ENCODE measurements at places on chromosomes 16 and 17. TPM values are rescaled to one million over a fixed set of nuclear protein-coding genes. Genes with fewer than 3 reads are reported as not detected.

Gene SLC16A6
- 0.33 TPM for total RNA-seq

Gene ALOX12B
- 0.86 TPM for total RNA-seq

Gene ANKRD13B
- total RNA-seq, result 21.6 TPM

Gene C16orf96
- total RNA-seq, result 2.0 TPM

Gene GPR179
- total RNA-seq, result not detected

Gene RRAD
- 0.72 TPM for total RNA-seq

Gene GRAPL
- total RNA-seq, result 0.55 TPM

Gene SPATA32
- total RNA-seq, result 0.81 TPM

Gene TEKT5
- total RNA-seq, result not detected

Gene SLC12A3
- total RNA-seq, result not detected

Gene GPR139
- not detected for total RNA-seq

Gene DNAAF8
- total RNA-seq, result 0.33 TPM

Gene PDILT
- total RNA-seq, result not detected

GRCh38 chr16:89697616-89698331 lies 3.7 kb downstream of the SPATA2L start:
- DNase-seq, result no peak

DNA sequence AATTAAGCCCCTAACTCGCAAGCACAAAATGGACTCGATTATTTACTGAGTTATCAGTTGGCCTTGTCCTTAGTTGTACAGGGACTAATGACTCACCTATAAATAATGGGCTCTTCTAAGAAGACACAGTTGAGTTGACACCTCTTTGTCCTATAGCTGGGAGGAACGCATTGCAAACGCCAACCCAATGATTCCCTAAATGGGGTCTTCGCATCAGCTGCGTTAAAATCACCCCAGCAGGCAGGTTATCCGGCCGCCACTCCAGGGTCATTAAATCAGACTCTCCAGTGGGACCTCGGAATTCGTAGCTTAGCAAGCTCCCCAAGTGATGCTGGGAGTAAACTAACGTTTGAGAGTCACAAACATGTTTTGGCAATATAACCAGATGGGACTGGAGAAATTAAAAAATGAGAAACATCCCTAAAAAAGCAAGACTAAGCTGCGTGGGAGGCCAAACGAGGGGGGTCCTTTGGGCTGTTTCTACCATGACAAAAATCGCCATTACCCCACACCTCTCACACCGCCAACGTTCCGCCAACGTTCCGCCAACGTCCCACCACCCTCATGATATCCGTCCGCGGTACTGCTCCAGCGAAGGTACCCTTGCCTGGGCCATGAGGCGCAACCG lies 932 bp upstream of the NFE2L1 start:
- DNase-seq, result no peak

DNA sequence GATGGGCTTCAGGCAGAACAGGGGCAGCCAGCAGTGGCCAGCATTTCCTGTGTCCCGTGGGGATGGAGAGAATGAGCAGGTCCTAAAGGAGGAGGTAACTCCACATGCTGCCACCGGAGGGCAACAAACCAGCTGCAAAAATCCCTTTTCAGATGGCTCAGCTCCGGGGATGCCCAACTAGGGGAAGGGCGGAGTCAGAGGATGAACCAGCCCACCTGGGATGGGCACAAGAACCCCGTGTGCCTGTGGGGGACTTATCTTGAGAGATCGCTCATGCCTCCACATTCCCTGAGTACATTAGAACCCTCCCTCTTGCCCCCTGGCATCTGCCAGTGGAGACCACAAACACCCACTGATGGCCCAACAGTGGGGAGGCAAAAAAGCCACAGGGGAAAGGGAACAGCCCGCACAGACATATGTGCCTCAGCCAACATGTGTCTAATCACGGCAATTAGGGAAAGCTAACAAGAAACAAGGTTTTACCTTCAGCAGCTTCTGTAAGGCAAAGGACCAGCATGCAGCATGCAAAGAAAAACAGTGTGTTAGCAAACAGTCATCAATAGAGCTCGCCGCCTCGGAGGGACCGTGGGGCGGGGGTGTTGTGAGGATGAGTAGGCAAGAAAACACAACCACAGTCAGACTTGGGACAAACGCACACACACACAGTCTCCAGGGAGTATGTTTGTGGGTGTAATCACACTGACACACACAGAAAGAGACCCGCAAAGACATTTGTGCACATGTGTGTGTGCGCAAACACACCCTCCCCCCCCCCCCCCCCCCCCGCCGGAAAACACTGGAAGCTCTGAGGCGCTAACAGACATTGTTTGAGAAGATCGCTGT lies 64.0 kb downstream of the MYO18A start:
- DNase-seq, result peak; percentile 90

- DNase-seq, result no peak
These were observed 156.4 kb upstream of the ANKFN1 start for GRCh38 chr17:55996826-55997225.

GRCh38 chr17:81479175-81480071 lies 33.2 kb downstream of the ACTG1 start:
- DNase-seq, result no peak

GRCh38 chr16:4360538-4361021 lies 9.5 kb upstream of the PAM16 start:
- DNase-seq, result peak; percentile 68

GRCh38 chr17:8889458-8890210 lies 22.2 kb upstream of the PIK3R6 start:
- DNase-seq, result no peak

DNA sequence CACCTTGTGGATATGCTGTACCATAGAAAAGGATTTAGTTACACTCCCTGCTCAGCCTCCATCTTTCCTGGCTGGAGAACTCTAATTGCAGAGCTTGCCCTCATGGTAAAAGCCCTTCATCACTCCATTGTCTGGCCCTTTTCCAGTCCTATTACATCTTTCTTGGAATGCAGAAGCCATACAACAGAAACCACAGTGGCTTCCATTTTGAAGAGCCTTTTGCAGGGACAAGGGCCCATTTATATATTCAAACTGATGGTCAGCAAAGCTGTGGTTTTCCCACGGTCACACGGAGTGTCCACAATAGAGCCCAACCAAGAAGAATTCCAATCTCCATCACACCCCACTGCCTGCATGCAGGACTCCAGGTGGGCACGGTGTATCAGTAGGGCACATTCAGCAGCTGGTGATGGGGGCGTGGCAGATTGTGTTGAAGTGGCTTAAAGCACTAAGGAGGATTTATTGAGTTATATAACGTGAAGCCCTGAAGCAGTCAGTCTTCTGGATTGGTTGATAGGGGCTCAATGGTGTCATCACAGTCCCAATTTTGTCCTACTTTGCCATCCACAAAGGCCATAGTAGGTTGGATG lies 20.3 kb downstream of the COPRS start:
- DNase-seq, result no peak

- no peak for DNase-seq
These were observed 30.1 kb downstream of the PGS1 start for GRCh38 chr17:78408476-78409050.

GRCh38 chr16:21302898-21303528 lies 24.9 kb upstream of the CRYM start:
- DNase-seq, result no peak

- DNase-seq, result peak; percentile 72
These were observed 6.5 kb downstream of the LGALS3BP start for GRCh38 chr17:78973196-78973595.

DNA sequence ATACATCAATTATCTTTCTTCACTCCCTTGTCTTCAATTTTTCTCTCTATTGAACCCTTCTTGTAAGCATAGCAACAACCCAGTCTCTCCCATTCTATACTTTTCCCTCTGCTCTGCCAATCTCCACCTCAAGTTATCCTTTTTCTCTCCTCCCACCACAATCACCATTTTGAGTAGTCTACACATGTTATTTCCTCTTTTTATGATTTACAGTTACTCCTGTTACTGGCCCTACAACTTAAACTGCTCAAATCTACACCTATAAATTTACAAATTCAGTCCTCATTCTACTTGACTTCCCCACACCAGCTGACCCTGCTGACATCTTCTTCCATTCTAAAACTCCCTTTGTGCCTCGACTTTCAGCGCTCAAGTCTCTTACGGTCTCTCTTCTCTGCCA lies 84.6 kb downstream of the SPAG9 start:
- no peak for DNase-seq

- no peak for DNase-seq
These were observed 30.4 kb downstream of the CFDP1 start for GRCh38 chr16:75402821-75403475.

DNA sequence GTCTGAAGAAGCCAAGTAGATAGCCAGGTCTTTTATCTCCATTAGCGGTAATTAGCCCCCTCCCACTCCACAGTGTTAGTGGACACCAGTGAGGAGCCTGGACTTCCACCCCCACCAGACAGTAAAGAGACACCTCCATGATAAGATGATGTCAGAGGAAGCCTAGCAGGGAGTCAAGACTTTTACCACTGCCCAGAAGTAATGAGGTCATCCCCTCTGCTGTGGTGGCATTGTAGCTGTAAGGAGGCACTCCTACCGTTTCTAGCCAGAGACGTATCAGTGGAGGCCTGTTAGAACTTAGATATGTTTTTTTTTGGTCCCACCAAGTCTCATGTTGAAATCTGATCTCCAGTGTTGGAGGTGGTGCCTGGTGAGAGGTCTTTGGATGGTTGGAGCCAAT lies 38.1 kb downstream of the PIK3R5 start:
- peak; percentile 17 for DNase-seq

GRCh38 chr16:3816326-3816725 lies 64.2 kb downstream of the CREBBP start:
- no peak for DNase-seq

GRCh38 chr16:4180511-4180910 lies 61.4 kb downstream of the SRL start:
- DNase-seq, result no peak

DNA sequence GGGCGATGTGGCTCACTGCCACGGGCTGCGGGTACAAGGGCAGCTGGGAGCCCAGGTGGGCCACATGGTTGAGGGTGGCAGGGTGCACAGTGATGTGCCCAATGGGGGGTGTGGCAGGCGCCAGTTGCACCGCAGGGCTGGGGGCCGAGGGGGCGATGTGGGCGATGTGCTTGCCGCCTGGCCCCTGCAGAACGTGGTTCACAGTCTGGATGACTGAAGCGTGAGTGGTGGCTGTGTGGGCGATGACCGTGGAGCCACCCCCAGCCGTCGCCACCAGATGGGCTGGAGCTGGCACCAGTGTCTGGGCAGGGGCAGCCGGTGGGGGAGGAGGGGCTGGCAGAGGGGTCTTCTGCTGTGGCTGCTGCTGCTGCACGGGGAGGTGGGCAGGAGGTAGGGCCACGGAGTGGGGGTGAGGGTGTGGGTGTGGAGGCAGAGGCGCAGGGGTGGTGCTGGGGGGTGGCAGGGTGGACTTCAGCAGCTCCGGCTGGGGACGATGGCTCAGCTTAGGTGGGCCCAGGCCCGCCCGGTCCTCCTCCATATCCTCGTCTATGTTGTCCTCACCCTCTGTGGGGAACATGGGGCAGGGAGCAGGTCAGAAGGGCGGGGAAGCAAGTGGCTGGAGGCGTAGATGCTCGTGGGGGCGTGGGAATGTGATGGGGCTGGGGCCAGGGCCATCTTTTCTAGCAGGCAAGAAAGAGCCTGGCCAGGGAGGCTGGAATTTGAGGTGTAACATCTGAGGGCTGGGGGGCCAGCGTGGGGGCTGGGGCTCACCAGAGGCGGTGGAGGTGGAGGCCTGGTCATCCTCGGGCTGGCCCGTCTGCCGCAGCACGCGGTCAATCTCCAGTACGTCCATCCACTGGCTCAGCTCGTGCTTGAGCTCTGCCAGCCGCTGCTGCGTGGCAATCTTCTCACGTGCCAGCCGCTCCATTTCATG lies 13.5 kb downstream of the MNT start:
- DNase-seq, result no peak

GRCh38 chr16:67407176-67407787 lies 9.0 kb downstream of the ZDHHC1 start:
- no peak for DNase-seq

GRCh38 chr16:80314042-80314441 lies 226.8 kb upstream of the DYNLRB2 start:
- DNase-seq, result no peak

DNA sequence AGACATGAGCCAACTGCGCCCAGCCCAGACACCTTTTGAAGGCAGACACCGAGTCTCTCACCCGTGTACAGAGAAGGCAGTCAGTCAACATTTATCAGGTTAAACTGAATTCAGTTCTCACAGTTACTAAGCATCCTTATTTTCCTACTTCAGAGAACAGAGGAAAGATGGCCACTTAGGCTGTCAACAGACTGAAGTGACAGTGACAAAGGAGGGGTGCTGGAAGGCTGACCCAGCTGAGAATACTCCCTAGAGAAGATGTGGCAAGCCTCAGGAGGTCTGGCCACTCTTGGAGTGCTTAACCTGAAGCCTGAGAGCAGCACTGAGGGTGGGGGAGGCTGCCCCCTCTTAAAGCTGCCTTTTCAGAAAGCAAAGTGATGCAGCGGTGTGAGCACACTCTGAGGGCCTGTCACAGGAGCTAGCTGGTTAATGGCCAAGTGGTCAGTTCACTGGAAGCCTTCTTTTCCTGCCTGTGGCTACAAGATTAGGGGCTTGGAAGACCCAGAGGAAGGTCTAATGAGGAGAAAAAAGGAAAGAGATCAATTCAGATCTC lies 51.0 kb upstream of the SREBF1 start:
- DNase-seq, result no peak

GRCh38 chr17:21564262-21564661 lies 128.1 kb upstream of the KCNJ18 start:
- no peak for DNase-seq

DNA sequence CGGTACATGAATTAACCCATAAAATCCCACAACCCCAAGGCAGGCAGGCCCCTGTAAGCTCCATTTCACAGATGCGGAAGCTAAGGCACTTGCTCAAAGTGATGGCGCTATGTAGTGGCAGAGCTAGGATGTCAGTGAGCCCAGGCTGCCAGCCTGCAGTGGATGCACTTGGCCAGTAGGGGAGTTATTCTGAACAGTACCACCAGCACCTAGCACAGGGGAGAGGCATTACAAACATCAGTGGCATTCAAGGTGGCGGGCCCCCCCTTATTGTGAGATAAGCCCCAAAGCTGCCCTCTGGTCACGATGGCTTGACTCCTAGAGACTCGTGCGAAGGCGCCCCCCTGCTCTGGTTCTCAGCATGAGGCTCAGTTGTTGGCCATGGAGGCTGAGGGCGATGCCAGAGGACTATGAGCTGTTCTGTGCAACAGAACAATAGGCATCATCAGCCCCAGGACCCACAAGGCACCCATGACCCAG lies 33.8 kb downstream of the GTF3C1 start:
- peak; percentile 74 for DNase-seq

DNA sequence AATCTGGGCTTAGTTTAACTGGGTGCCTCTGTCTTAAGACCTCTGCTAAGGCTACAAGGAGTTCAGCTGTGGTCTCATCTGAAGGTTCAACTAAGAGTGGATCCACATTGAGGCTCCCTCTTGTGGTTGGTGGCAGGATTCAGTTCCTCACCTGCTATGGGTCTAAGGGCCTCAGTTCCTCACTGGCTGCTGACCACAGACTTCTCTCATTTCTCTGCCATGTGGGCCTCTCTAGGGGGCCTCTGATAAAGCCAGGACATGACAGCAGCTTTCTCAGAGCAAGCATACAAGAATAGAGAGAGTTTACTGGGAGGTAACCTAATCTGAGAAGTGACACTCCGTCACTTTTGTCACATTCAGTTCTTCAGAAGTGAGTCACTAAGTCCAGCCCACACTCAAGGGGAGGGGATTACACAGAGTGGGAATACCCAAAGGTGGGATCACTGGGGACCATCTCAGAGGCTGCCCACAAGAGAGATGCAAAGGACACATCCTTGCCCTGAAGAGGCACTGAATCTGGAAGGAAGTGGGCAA lies 19.2 kb upstream of the ABAT start:
- DNase-seq, result peak; percentile 63

GRCh38 chr16:20976576-20976975 lies 76.0 kb downstream of the LYRM1 start:
- DNase-seq, result no peak

Measured in H9 (cell line).